ENCODE measurements at places on chromosomes 11 and 22.

DNA sequence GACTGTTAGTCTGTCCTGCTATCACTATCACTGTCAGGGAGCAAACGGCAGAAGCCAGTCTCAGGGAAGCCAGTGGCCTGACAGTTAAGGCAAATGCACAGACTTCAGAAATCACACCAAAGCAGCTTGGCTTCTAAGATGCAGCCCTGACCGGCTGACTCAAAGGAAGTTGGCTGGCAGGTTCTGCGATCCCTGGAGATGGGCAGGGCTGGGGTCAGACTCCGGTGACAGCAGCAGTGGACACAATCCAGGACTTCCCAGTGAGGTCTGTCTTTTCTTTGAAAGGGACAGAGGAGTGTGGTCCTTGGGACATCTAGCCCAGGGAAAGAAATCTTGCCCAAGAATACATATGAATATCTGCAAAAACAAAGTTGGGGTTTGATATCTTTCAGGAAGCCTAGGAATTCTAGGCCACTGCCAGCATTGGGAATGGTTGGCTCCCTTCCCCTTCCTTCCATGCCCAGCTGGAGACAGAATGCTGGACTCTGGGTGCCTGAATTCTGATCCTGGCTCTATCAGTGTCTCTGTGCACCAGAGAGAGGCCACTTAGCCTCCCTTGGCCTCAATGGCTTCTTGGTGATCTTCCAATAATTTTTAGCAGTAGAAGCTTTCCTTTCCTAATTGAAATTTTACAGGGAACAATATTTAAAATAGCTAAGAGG, 108.9 kb downstream of the KIRREL3 start:
- DNase-seq, result no peak

- no peak for DNase-seq
These were observed 135.6 kb downstream of the NAV2 start for GRCh38 chr11:19848219-19848618.

GRCh38 chr22:40975366-40975765, 24.2 kb downstream of the RBX1 start:
- no peak for DNase-seq

GRCh38 chr22:41862160-41862529, 29.2 kb downstream of the SREBF2 start:
- no peak for DNase-seq

- DNase-seq, result no peak
These were observed 38.0 kb upstream of the ARFGAP3 start for GRCh38 chr22:42895087-42895486.

DNA sequence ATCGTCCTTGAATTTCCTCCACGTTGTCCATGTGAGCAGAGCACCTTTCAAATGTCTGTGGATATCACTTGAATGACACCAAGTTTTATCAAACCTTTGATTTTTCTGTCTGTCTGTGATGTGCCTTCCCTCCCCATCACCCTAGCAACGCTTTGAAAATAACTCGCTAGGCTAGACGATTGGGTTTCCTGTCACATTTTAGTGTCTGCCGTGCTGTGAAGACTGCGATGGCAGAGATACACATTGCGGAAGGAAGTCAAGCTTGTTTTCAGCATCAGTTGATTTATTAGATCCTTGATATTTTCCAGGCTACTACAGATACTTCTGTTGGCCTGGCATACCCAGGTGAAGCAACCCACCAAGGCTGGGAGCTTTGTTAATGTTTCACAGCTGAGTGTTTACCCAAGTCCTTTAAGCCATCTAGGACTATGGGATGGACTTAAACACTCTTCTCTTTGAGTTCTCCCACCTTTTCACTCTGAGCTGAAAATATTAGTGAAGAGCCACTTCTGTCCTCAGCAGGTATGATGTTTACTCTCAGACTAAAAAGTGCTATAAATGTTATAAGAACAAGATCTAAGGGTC, 93.6 kb upstream of the CD44 start:
- no peak for DNase-seq

DNA sequence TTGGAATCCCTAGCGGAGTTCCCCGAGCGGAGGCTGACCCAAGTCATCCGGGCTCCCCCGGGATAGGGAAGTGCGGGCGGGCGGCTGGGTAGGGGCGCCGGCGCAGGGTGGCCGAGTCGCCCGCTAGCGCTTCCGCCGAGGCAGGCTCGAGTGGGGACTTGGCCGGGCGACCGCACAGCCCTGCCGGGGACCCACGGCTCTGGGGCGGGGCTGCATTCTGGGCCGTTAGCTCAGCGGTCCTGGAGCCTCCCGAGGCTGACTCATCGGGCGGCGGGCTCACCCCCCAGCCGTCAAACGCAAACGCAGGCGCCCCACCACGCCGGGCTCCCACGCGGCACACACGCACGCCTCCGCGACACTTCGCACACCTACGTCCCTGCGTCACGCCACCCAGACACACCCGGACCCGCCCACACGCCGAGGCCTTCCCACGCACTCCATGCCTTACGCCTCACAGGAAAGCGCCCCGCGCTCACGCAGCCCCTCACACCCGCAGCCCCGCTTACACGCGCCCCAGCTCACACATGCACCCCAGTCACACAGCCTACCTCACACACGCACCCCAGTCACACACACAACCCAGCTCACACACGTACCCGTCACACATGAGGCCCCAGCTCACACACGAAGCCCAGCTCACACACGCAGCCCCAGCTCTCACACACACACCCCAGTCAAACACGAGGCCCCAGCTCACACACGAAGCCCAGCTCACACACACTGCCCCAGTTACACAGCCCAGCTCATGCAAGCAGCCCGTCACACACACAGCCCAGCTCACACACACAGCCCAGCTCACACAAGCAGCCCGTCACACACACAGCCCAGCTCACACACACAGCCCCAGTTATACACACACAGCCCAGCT, 1.2 kb downstream of the PHLDB1 start:
- DNase-seq, result peak; percentile 77

- peak; percentile 64 for DNase-seq
These were observed 33.0 kb downstream of the PTPRJ start for GRCh38 chr11:48013269-48013901.

DNA sequence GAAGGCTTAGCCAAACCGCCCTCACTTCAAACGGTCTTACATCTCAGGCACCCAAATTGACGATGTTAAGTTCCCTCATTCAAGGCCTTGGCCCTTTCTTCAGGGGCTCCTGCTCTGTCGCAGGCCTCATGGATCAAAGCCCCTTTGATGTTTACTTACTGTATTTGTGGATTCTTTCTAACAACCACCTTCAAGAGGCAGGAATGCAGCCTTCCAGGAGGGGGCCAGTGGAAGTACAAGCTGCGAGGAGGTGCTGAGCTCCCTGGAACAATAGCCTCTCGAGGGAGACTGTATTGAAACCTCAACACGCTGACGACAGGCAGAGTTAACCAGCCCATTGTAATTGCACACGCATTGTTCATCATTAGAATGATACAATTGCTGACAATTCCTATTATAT, 209.1 kb downstream of the ST3GAL4 start:
- no peak for DNase-seq

- no peak for DNase-seq
These were observed 18.5 kb downstream of the GAB2 start for GRCh38 chr11:78399136-78399535.

- peak; percentile 79 for DNase-seq
These were observed 19.5 kb downstream of the TXN2 start for GRCh38 chr22:36461665-36462649.

GRCh38 chr11:47425611-47426010, 628 bp downstream of the PSMC3 start:
- no peak for DNase-seq

- DNase-seq, result no peak
These were observed 638.6 kb upstream of the ANO5 start for GRCh38 chr11:21554284-21554683.

DNA sequence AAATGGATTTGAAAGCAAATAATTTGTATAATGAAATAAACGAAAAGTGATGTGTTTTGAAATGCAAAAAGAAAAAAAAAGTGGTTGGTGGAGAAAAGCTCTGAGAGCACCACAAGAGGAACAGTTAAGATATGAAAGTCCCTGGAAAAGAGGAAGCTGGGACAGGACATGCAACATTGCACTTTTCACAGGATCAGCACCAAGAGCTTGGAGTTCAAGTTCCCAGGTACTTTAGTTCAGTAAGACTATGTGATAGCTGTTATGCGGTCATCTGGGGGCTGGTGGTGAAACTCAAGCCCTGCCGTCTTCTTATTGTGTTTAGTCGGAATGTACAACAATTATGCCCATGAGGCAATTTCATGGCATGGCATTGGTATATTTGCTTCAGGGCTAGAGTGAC, 17.1 kb upstream of the MS4A4A start:
- no peak for DNase-seq

DNA sequence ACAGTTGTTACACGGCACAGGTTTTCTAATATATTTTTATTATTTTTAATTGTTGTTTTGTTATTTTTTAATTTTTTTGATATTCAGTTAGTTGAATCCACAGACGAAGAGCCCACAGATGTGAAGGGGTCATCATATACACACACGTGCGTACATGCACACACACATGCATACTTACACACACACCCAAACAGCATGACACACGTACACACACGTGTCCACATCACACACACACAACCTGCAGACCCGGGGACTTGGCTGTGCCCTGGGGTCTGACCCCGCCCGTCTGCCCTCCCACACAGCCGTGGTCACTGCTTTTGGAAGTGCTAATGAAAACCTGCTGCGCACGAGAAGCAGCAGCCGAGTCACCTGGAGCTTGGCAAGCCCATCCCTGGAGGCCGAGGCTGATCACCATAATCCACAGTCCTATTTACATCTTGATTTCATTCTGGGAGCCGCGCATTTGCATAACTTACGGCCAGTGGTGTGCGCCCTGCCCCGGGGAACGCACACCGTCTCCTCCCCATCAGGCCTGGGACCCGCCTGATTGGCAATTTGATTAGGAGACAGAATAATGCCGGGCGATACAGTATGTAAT, 110.3 kb downstream of the BRD1 start:
- DNase-seq, result no peak

DNA sequence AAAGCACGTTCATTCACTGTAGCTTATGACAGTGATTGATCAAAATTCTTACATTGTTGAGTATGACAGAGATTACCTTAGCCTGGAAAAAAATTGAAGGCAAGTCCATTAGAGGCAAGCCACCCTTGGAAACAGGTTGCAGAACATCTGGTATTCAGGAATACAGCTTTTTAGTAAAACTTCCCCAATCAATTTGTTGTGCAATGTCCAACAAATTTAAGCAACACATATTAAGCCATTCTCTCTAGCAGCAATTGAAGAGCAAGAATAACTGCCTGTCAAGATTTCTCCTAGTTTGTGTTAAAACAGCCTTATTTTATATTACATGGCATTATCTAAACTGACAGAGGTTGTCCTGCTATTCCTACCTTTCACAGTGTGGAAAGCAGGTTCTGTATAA, 37.0 kb downstream of the BCL2L13 start:
- no peak for DNase-seq

DNA sequence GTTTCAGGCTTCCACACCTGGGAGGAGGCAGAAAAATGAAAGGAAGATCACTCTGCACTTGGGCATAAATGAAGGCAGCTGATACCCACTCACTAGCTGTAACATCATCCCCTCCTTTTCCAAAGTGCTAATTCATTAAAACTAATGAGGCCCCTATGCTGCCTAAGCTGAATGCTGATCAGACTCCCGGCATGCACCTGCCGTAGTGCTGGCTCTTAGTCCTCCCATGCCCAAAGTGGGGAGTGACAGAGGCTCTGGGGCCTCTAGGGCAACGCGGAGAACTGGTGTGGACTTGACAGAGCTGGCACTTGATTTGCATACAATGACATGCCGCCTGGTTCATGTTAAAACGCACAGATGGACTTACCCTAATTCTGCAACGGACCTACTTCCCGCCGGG, 96.5 kb upstream of the NCAM1 start:
- no peak for DNase-seq

- DNase-seq, result peak; percentile 59
These were observed at the start of gene PDGFD for GRCh38 chr11:104164028-104164520. Gene PDGFD, minus strand, starts transcription at chr11:104164147.

GRCh38 chr22:47048123-47049077, 285.9 kb downstream of the TBC1D22A start:
- peak; percentile 20 for DNase-seq

DNA sequence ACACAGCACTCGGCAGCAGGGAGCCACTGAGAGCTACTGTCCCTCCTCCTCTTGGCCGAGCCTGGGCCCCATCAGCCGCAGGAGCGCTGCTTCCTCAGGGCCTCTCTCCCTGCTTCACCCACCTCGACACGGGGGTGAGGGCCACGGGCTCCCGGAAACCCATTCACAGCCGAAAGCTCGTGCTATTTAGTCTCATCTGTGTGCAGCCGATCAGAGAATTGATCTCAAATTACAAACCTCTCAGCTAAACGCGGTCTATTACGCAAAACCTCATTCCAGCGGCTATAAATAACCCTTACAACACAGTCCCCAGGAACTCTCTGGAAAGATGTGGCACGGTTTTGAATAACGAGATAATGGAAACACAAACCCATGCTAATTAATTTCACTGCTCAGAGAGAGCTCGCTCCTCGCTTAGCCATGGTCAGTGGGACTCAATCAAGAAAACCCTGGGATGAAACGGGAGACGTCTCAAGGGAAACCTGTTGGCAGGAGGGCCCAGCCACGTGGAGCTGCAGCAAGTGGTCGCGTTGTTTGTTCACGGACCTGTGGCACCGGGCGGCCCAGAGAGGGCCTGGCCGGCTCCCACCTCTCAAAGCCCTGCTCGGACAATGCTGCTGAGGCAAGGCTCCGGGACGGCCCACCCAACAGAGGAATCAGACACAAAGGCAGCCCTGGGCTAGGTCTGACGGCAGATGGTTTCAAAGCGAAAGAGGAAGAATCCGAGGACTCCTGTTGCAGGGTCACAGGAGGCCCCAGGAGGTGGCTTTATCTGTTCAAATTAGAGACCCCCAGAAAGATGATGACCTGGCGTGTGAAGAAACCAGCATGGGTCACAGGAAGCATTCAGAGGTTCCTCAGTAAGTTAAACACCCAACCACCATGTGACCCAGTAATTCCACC, 210.5 kb downstream of the CTTN start:
- peak; percentile 41 for DNase-seq

GRCh38 chr22:36330655-36331305, 57.0 kb downstream of the MYH9 start:
- DNase-seq, result no peak

- no peak for DNase-seq
These were observed 79.5 kb upstream of the PICALM start for GRCh38 chr11:86148345-86148747.

GRCh38 chr11:70358753-70359152, 39.6 kb upstream of the CTTN start:
- DNase-seq, result peak; percentile 58

DNA sequence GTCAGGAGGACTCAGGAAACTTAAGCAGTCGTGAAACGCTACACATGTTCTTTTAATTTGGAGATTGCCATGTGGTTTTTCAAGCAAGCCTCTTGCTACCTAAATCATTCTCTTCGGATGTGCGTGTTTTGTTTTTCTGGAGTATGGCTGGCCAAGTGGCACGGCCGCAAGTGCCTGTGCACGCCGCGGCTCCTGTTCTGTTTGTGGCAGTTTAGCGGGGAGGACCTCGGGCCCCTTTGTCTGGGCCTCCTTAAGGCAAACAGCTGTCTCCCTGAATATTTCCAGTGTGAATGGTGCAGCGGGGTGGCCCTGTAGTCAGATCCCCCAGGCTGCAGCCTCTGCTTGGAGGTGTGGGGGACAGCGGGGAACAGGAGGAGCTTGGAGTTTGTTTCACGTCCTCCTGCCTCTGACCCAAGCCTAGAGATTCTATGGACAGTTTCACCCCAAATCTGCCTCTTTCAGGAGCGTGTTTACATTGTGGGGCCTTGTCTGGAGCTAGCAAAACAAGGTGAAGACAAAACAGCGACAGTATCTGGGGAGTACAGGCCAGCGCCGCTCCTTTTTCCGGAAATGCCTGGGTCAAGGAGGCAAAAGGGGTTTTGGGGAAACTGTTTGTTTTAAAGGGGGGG, 1.3 kb downstream of the LRP5 start:
- DNase-seq, result no peak

GRCh38 chr11:114087025-114087424, 27.5 kb downstream of the ZBTB16 start:
- DNase-seq, result no peak

Measured in lower lobe of right lung (tissue), 2 donors.